ENCODE measurements at places on chromosomes 3 and 15.

DNA sequence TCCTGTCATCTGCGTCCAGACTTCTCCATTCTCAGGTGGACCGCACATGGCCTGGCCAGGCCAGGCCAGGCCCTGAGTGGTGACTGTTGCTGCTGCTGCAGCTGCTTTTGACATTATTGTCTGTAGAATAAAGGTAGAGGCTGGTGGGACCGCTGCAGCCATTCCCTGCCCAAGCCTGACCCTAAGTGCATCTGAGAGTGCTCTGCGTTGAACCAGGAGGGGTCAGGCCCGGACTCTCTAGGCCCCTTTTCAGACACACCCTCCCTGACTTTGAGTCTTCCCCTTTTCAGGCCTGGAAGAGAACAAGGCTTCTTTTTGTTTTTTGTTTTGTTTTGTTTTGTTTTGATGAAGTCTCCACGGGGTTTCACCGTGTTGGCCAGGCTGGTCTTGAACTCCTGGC lies 54.6 kb upstream of the FLNB start:
- no peak for DNase-seq

DNA sequence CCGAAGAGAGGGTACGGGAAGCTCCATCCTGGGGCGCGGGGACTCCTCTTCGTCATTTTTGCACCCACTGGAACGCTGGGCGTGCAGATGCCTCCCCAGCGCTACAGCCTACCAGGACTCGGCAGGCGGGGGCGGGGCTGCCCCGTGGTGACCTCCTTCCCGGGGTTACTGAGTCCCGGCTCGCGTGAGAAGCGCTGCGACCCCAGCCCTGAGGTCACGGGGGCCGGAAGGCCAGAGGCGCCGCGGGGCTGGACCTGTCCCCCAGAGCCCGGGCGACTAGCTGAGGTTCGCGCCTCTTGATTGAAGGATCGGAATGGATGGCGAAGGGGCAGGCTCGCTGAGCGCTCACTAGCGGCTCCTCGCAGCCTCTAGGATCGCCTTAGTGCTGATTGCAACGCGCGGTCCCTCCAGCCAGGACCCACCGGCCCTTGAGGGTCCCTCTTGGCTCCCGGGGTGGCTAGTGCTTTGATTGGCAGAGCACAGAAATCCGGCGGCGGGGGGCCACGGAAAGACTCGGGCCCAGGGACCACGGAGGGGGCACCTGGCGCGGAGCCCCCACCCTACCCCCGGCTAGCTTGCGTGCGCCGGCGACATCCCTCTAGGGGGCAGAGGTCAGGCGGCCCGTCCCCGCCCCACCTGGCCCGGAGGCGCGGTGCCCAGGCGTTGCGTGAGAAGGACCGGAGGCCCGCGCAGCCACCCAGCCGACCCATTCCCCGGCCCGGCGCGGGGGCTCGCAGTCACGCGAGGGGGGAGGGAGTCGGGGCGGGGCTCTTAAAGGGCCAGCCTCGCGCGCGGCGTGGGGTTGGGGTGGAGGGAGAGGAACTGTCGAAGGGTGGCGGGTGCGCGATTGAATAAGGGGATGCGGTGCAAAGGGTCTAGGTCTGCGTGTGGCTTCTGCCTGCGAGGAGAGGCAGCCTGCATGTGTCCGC lies 781 bp upstream of the CYP1A1 start:
- DNase-seq: no peak

DNA sequence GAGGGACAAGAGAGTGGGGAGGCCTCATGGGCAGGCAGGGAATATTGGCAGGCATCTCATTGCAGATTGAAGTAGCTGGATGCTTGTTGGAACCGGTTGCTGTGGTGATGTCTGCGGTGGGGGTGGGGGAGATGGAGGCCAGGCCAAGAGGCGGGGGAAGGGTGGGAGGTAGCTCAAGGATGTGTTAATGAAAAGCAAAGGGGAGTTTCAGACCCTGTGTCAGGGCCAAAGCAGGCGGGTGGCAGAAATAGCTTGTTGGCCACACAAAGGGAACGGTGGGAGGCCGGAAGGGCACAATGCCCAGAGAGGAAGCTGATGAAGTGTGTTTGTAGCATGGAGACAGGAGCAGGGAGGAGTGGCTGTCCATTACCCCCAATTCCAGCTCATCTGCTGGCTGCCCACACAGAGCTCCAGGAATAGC lies 28.0 kb downstream of the CCDC33 start:
- no peak for DNase-seq

DNA sequence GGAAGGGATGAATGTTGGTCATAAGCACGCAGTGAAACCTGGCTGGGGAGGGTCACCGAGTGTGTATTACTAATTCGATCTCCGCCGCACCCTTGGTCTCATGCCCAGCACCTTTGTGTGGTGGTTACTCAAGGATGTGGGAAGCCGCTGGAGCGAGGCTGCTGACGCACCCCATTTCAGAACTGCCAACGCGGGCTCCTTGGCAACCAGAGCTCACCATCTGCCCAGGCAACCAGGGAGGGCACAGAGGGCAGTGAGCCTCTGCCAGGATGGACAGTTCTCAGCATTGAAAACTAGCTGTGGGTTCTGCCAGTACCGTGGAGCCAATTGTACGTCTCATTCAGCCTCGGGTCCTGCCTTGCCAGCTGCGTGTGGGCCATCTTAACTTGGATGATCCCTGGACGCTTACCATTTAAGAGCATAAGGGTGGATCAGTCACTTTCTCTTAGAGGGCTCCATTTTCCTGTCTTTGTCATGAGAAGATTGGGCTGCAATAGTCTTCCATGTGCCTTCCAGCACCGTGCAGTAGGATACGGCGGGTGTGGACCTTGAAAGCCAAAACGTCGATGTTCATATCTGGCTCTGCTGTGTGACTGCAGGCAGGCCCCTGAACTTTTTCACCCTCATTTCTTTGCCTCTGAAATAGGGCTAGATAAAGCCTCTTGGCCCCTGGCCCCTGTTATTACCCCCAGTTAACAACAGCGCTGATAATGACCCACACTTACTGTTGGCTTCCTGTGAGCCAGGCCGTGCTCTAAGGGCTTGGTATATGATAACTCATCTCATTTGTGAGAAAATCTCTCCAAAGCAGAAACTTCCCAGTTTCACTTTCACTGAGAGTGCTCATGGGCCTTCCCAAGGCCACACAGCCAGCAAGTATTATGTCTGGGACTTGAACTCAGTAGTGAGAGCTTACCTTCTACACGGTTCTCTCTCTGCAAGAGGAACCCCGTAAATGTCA lies 238.8 kb downstream of the OPA1 start:
- DNase-seq: no peak

DNA sequence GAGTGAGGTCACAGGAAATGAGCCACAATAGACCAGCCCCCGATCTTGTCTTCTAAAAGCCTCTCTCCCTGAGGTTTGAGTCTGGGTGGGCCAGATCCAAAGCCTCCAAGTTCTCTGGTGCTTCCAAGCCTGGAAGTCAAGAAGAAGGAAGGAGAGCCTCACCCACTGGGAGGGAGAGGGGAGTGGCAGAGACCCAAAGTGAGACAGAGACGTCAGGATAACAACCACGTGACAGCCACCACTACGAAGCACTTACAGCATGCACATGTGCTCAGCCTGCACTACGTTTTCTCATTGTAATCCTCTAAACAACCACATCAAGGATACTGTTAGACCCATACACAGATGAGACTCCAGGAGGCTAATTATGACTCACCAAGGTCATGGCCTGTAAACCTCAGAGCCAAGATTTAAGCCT lies 197.3 kb upstream of the LINGO1 start:
- no peak for DNase-seq

DNA sequence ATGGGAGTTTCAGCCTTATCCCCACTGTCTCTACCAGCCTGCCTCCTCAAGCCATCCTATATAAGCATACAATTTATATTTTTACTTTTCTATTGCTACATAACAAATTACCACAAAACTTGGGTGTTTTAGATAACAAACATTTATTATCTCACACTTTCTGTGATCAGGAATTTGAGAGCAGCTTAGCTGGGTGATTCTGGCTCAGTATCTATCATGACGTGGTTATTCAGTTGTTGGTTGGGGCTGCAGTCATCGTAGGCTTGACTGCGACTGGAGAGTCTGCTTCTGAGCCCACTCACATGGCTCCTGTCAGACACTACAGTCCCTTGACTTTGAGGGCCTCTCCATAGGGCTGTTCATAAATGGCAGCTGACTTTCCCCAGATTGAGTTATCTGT lies 20.7 kb downstream of the PARP15 start:
- no peak for DNase-seq

DNA sequence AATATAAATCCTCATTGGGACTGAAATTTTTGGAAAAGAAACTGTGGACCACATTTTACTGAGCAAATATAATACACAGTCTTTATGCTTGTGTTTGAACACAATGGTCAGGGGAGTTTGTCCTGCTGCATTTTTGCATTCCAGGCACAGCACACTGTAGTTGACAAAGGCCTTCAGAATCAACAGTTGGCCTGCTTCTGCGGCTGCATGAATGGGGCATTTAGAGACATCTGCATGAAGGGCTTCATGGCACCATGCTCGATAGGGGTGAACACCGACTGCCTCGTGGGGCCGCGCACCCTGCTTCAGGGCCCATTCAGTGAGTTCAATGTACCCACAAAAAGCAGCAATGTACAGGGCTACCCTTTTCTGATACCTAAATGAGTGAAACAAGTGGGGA lies 15.4 kb upstream of the COMMD2 start:
- no peak for DNase-seq

- no peak for DNase-seq
Observed at GRCh38 chr3:69113536-69113935, 8.9 kb downstream of the LMOD3 start.

DNA sequence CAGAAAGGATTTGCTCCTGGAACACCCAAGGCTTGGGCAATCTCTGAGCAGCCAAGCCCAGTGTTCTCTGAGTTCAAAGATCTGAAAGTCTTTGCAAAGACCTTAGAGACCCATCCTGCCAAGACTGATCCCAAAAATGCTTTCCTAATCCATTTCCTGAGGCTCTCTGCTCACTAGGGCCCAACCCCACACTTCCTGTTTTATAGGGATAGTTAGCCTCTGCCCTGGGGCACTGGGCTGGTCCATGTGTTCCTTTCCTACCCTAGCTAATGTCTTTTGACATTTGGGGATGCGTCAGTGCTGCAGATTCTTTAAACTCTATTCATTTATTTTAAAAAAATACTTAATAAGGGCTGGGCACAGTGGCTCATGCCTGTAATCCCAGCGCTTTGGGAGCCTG lies 372.7 kb downstream of the ROBO2 start:
- DNase-seq: no peak

GRCh38 chr15:81296673-81297072 lies 27.3 kb downstream of the STARD5 start:
- DNase-seq: peak; percentile 24

- no peak for DNase-seq
Observed at GRCh38 chr3:9169956-9170850, 79.2 kb downstream of the SRGAP3 start.

GRCh38 chr15:90497376-90497775 lies 32.3 kb upstream of the CRTC3 start:
- no peak for DNase-seq

- DNase-seq: no peak
Observed at GRCh38 chr15:34358367-34358766, 8.6 kb downstream of the LPCAT4 start.

- no peak for DNase-seq
Observed at GRCh38 chr3:70620956-70621355, 308.5 kb upstream of the MDFIC2 start.

- no peak for DNase-seq
Observed at GRCh38 chr3:100081311-100081710, 33.0 kb downstream of the FILIP1L start.

DNA sequence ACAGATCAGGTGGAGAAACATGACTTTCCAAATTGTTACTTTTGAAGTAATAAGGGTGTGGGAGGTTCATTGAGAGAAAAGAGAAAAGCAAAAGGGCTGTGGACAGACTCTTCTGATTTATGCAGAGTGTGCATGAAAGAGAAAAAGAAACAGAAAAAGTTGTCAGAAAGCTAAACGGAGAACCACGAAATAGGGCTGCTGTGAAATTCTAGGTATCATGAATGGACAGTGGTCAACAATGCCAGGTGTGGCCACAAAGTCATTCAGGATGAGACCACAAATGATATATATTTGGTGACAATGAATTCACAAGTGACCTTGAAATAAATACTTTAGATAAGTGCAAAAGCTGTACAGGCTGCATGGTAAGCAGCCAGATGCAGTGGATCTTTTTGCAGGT lies 170.1 kb downstream of the IL5RA start:
- no peak for DNase-seq

DNA sequence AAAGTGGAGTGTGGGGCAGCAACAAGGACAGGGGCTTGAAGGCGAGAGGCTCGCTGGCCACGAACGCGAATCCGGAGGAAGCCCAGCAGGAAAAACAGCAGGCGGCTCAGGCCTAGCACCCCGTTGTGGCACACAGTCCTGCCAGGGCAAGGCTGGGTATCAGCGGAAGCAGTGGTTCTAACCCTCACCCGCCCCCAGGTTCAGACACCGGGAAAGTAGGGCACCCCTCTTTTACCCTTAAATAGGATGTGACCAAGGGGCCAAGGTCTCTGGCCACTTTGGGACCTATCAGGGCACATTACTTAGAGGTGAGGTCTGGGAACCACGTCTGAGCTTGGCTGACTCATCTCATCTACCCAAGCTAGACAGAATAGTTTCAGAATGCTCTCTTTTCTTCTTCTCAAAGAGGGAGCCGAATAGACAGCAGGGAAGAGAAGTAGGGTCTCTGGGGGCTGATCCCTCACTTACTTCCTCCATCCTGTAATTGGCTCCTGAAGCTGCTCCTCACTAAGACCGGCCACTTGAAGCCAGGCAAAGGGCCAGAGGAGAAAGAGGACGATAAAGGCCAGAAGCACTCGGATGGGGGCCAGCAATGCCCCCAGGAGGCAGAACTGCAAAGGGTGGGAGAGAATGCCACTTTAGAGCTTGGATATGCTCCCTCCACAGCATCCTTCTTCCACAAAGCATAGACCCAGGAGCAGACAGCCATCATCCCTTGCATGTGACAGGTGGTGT lies 1.7 kb downstream of the LPCAT4 start:
- DNase-seq: no peak

DNA sequence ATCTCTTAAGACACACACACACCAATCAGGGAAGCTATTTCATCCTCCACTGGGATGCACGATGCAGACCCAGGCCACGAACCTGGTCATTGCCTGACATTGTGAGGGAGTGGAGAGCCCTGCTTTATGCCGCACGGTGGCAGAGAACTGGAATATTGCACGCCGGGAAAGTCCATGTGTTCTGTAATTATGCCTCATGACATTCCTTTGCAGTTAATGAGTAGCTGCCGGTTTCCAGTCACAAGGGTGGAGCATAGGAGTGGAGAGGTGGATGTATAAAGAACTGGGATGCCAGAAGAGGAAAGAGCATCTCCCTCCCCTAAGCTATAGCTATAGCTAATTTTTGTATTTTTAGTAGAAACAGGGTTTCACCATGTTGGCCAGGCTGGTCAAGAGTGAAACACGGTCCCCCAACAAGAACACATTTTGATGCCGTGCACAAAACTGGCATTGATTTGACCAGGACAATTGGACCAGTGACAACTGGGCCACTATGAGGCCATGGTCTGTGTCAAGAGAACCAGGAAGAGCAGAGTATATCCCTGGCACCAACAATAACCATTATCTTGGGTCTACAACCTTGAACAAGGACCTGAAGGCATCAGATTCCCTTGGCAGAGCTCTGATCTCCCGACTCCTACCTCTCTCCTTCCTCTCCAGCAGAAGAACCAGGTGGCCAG lies 51.4 kb downstream of the SH3BP5 start:
- DNase-seq: no peak

- no peak for DNase-seq
Observed at GRCh38 chr15:38066612-38067011, 132.2 kb downstream of the TMCO5A start.

- DNase-seq: no peak
Observed at GRCh38 chr3:134040066-134040465, 10.3 kb upstream of the SLCO2A1 start.
